Stimulated activated CD4-positive, alpha-beta T cell treated with anti-CD3 and anti-CD28 coated beads, Interleukin-12 subunit alpha, Interleukin-12 subunit beta, amount 100 ng/mL, for 48 hours (primary cell): ENCODE measurements at places on chromosomes 3 and 15.

GRCh38 chr3:57577801-57578200 is 19.3 kb downstream of the ARF4 start:
- no peak for DNase-seq

GRCh38 chr3:109982201-109982600 is 644.9 kb upstream of the DPPA4 start:
- DNase-seq: no peak

GRCh38 chr3:162211470-162211869 is 714.9 kb downstream of the OTOL1 start:
- no peak for DNase-seq

GRCh38 chr15:25557926-25558325 is 119.1 kb upstream of the UBE3A start:
- no peak for DNase-seq

GRCh38 chr3:193078996-193079753 is 161.5 kb upstream of the MB21D2 start:
- DNase-seq: no peak

DNA sequence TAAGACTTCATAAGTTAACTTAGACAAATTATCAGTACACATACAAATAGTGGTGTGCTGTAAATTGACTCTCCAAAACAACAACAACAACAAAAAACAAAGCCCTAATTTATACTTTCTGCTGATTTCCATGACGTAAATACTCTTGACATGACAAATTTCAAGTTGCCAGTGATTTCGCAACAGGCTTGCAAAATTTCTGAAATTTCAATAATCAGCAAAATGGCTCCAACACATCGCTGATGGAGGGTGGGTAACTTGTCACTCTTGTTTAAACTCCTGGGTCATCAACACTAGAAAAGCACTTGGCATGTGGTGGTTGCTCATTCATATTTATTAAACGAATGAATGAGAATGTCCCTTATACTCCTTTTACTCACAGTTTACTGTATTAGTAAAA is 205.2 kb upstream of the SATB1 start:
- no peak for DNase-seq

- no peak for DNase-seq
Measured at GRCh38 chr3:64104691-64105111, 81.4 kb upstream of the PSMD6 start.

- DNase-seq: no peak
Measured at GRCh38 chr15:36075333-36075732, 504.1 kb upstream of the CDIN1 start.

DNA sequence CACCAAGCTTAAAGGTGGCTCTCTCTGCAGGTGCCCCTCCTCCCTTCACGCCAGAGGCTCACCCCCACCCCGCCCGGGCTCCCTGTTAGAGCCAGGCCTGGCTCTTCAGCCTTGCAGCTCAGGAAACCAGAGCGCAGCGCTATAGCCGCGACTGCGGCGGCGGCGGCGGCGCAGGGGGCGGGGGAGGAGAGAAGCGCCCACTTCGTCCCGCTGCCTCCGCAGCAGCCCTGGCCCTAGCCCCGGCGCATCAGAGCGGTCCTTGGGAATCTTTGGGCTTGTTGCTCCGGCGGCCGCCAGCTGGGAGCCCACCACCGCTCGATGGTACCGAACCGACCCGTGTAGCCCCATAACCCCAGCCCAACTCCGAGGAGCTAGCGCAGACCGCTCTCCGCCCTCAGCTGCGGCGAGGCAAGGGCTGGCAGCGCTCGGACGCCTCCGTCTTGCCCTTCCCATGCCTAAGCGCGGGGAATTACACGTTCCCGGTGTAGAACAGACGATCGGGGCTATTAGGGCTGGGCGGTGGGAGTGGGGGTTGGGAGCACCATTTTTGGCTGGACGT is 1.2 kb downstream of the RASGRF1 start:
- DNase-seq: no peak

DNA sequence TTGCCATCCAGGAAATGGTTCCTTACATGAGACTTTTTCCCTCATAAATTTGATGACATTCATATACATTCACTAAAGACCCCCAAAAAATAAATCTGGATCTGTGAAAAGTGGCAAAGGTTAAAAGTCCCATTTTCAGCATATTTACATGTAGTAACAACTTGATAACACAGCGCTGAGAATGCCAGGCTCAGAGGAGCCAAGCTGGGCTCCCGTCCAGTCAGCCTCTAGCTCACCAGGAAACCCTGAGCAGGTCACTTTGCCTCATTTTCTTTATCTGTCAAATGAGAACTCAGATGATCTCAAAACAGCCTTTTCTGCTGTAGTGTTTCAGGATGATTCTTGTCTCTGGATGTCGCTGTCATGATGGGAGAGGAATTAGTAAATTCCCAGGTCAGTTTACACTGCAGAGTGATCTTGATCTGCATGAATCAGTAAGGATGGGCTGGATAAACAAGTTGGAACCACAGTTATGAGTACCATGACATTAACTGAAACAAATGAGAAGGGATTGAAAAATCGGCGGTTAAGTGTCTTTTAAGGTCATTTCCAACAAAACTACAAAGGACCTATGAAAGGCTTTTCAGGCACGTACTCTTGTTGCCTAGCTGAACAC is 82.8 kb downstream of the PPARG start:
- DNase-seq: no peak

GRCh38 chr15:72532991-72533601 is 59.0 kb downstream of the ARIH1 start:
- no peak for DNase-seq

DNA sequence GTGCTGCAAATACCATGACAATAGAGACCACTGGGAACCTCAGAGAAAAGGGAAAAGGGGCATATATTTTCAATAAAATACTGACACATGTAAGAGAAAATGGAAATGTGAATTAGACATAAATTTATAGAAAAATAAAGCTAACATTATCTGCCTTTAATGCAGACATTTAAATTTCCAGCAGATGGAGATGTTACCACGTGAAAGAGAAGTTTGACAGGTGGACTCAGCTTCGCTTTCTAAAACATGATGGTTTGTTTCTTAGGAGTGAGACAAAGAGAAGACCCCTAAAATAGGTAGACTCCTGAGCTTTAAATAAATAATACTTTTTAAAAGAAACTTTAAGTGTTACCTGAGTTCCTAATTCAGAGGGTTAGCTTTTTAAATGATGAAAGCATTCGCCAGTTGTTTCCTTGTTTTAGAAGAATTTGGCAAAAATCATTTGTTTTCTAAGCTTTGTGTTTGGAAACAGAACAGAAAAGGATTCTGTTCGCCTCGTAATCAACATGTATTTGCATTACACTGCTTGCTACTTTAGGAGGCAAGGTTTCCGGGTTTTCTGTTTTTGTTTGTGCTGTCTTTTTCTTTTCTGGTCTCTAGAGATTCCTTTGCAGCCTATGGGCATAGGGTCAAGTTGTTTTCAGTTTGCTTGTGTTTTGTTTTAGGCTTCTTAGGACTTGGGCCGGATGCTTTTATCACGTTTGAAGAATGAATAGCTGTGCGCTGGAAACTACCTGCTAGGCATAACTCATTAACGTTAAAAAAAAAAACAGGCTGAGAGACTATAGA is 271.4 kb downstream of the THSD4 start:
- no peak for DNase-seq

GRCh38 chr3:106428565-106428994 is 559.8 kb upstream of the CBLB start:
- peak; percentile 34 for DNase-seq

DNA sequence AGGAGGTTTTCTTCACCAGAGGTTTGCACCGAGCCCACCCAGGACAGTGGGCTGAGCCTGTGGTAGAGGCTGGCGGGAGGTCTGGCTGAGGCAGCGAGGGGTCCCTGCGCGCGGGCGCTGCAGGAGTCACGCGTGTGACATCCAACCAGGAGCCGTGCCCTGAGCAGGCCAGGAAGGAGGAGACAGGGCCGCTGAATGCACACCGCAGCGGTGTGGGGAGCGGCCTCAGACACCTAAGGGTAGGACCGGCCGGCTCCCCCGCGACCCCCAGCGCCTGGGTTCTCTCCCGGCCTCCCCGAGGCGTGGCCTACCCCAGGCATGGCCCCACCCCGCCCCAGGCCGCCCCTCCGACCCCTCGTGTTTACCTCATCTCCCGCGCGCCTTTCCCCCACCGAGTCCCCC is 412 bp downstream of the SLC41A3 start:
- peak; percentile 23 for DNase-seq

DNA sequence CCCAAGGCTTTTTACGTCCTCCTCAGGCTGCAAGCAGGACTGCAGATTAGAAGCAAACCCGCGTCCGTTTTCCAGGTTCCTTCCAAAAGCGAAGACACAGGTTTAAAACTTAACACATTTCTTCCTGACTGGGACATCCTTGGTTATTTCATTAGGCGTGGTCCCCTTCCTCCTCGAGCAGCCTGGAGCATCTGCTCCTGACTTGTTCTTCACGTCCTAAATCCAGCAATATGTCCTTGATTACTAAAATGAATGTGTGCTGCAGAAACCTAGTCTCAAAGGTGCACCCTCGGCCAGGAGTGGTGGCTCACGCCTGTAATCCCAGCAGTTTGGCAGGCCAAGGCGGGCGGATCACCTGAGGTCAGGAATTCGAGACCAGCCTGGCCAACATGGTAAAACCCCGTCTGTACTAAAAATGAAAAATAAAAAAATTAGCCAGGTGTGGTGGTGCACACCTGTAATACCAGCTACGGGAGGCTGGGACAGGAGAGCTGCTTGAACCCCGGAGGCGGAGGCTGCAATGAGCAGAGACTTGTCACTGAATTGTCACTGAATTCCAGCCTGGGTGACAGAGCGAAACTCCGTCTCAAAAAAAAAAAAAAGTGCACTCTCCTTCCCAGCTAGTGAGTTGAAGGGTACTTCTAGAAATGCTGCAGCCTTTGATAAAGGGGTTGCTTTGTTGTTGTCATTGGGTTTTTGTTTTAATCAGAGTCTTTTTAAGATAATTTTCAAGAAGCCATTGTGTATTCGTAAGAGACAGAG is 842 bp upstream of the LRIG1 start:
- DNase-seq: no peak

DNA sequence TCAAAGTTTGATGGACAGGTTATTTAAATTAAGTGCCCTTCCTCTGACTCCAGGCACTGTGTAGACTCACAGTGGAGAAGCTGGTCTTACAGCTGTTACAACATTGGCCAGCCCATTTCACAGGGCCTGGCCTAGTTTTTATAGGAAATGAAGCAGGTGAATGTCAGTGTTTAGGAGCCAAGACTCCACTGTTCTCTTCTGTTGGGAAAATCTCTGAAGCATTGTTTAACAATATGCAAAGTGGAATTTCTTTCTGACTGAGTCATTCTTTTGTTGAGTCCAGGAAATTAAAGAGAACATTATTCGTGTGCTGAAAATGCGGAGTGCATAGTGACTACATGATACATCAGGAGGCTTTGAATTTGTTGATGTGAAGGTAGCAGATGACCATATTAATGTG is 64.7 kb downstream of the ARRDC4 start:
- no peak for DNase-seq

DNA sequence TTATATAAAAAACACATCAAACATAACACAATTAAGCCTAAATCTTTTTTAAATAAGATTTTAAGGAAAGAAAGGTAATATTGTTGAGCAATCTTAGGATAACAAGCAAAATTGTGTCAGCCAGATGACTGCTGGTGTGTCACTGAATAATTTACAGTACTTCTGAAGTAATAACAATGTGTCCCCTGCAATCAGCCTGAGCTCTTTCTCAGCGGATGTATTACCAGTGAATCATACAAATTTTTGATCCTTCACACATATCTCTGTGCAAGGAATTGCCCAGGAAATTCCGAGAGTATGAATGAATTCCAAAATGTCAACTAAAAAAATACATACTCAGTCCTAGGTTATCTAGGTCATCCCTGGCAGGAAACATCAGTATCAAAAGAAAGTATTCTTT is 76.6 kb upstream of the PTX3 start:
- no peak for DNase-seq

DNA sequence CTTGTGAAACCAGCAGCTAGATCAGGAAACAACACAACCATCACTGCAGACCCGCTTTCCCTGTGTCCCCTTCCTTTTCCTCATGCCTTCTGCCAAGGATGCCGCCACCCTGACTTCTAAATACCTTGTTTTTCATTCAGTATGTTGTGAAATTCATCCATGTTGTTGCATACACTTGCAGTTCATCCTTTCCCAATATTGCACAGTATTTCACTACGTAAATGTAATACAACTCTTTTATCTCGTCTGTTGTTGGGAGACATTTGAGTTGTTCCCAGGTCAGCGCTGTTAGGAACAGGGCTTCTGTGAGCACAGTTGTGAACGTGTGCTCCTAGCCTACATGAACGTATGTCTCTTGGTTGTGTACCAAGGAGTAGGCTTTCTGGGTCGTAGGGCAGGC is 24.2 kb downstream of the TLNRD1 start:
- no peak for DNase-seq

DNA sequence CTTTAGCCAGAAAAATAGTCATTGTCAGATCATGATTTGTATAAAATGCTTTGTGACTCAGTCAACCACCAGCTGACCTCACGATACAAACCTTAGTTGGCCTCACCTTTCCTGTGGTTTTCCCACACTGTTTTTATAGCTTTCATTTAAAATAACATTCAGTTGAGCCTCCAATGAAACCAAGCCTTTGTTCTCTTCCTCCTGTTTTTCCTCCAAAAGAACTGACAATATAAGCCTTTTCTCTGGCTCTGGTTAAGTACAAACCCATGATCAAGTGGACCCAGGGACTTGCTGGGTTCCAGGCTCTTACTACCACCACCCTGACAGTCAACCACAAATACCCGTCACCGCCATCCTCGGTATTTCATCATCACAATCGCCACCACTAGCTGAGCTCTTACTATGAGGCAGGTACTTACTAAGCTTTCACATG is 81.7 kb downstream of the TAMM41 start:
- peak; percentile 24 for DNase-seq

- DNase-seq: no peak
Measured at GRCh38 chr3:195888981-195889869, 19.1 kb downstream of the TNK2 start.

DNA sequence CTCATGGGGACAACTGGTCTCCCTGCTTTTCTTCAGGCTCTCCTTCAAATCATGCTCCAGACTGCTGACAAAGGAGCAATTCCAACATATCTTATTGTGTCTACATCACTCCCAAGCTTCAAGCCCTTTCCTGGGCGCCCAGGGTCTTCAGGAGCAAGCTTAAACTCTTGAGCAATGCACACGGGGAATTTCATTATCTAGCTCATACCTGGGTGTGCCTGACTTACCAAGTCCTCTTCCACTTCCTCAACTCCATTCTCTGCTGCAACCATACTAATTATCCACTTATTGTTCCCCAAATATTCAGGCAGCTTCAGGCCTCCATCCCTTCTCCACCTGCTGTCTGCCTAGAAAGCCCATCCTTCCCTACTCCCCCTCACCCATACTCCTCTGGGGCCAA is 50.6 kb downstream of the B3GNT5 start:
- no peak for DNase-seq

DNA sequence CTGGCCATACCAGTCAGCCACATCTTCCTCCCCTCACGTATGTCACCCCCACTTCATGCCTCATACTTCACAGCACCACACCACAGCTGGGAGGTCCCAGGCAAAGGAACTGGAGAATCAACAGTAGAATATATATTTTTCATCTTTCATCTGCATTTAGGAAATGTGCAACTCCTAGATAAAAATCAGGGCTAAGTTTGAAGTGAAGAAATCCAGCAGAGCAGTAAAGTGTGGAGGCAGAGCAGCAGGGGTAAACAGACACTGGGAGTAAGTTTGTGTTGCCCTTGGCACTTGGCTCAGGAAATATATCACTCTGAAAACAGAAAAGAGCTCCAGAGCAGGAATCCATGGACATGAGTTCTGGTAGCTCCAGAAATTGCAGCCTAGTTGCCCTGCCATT is 2.8 kb upstream of the HERC1 start:
- DNase-seq: no peak

- DNase-seq: no peak
Measured at GRCh38 chr3:141725036-141725435, 13.1 kb upstream of the RNF7 start.
